ENCODE measurements at places on chromosomes 7 and 10.

GRCh38 chr7:14937581-14937980 lies 35.0 kb upstream of the DGKB start:
- DNase-seq: no peak

GRCh38 chr10:83666762-83667161 lies 472.5 kb upstream of the GHITM start:
- DNase-seq: no peak

DNA sequence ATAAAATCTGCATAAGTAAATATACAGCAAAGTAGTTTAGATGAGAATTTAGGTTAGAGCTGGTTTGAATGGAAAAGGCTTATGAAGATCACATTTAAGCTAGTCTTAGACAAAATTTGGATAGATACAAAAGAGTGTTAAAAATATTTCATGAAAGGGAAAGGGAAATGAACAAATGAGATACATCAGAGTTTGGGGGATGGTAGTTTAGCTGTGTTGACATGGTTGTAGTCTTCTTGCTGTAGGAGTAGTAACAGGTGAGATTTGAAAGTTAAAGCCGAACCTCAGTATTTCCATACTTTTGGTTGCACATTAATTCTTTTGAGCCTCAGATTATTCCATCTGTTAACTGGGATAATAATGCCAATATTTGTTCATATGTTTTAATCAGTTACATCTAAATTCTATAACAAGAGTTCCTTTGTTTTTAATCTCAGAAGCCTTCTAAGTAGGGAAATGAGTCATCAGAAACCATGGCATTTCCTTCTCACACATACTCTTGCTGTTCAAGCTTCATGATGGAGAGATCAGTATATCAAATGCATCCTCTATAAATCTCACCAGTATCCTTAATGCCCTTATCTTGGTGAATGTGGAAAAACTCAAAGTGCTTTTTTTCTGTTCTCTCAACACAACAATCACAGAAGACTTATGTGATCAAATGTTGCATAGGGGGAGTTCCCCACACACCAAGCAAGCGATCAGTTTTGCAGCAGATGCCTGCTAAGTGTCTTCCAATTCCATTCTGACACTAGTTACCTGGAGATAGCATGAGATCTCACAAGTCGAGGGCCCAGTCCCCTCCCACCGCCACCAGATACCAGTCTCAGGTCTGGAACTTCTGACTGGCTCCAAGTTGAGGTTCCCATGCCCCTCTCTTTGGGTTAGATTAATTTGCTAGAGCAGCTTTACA lies 84.7 kb downstream of the MAPK8 start:
- DNase-seq: no peak

GRCh38 chr10:15369256-15370211 lies 1.6 kb downstream of the FAM171A1 start:
- no peak for DNase-seq

- DNase-seq: no peak
These were observed 63.8 kb upstream of the EBF3 start for GRCh38 chr10:130027716-130028464.

GRCh38 chr10:117823980-117824379 lies 222.8 kb downstream of the RAB11FIP2 start:
- no peak for DNase-seq

DNA sequence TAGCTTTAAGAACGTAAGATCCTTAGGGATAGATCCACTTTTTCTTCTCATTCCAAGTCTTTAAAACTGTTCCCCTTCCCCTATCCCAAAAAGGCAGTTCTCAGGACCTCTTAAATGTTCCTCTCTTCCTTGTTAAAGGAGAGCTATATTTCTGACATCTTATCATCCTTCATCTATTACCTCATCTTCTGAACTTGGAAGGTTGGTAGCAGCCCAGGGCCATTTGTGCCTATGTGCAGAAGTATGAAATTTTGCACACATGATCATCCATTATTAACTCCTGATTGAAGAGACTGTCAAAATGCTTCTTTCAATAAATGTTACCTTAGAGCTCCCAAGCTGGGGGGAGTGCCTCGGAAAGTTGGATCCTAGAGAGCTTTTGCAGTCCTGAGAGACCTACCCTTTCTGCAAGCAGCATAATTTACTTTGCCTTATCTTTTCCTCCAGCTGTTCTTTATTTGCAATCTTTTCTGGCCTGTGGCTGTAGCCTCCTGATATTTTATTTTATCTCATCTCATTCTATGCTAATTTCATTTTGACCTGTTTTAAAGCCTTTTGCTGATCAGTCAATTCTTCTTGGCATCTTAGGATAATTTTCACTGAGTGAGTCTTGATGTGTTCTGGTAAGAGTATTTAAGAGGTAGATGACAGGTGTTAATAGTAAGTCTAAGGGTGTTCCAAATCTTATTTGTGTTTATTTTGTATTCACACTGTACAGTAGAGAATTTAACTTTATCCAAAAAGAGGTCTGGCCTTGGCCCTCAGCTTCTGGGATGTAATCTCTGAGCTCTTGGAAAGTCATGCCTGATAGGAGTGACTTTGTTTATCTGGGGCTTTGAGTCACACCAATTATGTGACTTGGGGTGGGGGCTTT lies 135.0 kb upstream of the PDLIM1 start:
- no peak for DNase-seq

- no peak for DNase-seq
These were observed 53.0 kb upstream of the GTF2I start for GRCh38 chr7:74604326-74605020.
